Renal cortex interstitium (tissue), 15 donors: ENCODE measurements at places on chromosomes 6 and 20.

DNA sequence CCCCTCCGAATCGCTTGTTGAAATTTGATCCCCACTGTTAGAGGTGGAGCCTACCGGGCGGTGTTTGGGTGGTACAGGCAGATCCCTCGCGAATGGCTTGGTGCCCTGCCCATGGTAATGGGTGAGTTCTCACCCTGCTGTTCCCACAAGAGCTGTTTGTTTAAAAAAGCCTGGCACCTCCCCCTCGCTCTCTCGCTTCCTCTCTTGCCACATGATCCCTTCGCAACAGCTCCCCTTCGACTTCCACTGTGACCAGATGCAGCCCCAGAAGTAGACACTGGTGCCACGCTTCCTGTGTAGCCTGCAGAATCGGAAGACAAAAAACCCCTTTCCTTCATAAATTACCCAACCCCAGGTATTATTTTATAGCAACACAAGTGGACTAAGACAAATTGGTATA lies 292.2 kb upstream of the QKI start:
- no peak for DNase-seq

DNA sequence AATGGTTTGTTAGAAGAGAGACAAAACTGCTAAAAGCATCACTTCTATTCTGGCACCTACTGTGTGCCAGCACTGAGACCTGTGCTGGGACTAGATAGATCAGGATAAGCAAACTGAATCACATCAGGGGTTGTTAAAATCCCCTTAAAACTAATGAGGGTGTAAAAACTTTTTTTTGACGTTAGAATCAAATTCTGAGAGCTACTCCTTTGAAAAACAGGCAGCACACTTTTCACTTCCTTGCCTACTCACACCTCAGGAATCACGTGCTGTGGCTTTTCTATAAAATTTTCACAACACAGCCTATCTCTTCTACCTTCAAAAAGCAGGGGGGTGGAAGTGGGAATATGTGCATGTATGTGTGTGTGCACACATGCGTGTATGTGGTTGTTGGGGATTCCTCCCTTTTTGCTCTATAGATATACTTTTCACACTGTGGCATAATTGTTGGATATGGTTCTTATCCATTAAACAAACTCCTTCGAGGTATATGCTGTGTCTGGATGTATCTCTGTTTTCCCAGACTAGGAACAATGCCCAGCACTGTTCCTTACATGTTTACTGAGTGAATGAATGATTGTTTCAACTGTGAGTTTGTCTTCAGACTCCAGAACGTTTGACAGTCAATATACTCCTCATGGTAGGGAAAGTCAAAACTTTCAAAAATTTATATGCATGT lies 105.4 kb downstream of the FYN start:
- DNase-seq: no peak

DNA sequence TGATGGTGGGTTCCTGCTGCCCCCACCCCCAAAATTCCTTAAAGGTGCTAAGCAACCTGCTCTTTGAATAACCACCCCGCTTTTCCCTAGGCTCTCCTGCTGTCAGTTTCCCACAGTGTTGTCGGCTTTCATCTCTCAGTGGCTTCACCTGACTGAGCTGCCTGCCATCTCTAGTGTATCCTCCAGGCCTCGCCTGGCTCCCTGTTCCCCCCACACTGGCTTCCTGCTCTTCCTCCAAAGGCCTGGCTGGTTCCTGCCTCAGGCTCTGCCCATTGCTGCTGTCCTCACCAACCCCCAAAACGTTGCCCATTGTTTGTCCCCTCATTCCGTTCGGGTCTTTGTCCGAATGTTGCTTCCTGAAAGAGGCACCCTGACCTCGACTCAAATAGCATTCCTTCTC lies 93.8 kb upstream of the POPDC3 start:
- no peak for DNase-seq

GRCh38 chr6:92124200-92124651 lies 1295.1 kb downstream of the EPHA7 start:
- peak; percentile 48 for DNase-seq

GRCh38 chr6:143374014-143374413 lies 76.5 kb downstream of the ADAT2 start:
- DNase-seq: no peak

- DNase-seq: no peak
Measured at GRCh38 chr6:52984247-52984646, 10.8 kb downstream of the GSTA4 start.

DNA sequence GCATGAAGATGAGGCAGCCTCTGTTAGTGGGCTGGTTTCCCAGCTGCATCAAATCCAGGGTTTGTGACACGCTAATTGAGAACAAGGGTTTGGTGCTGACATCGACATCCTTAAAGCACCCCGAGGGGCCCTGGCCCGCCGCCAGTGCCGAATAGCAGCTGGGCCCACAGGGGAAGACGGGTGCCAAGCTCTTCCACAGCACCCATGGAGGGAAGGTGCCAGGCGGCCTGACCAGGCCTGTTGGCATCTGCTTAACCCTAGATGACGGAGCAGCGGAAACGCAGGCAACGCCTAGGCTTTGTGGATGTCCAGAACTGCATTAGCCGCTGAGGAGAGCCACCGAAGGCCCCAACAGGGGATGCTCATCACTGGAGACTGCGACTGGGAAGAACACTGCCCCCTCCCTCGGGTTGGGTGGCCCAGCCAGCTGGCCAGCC lies 16.0 kb downstream of the UQCC2 start:
- DNase-seq: no peak

GRCh38 chr20:48759631-48760245 lies 68.1 kb downstream of the PREX1 start:
- DNase-seq: no peak

DNA sequence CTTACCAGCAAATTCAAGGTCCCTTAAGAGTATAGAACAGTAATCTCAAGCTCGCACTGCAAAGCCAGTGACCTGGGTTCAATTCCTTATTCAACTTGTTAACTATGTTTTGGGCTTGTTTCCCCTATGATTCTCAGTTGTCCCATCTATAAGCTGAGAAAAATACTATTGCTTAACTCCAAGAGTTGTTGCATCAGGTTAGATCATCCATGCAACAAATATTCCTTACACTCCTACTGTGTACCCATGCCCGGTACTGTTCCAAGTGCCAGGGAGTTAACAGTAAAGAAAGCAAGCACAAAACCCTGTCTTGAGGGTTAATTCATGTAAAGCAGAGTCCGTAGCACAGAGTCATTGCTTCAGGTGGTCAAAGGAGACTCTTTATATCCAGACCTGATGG lies 247.3 kb downstream of the MAFB start:
- DNase-seq: no peak

- no peak for DNase-seq
Measured at GRCh38 chr6:105536961-105537360, 134.1 kb upstream of the PREP start.

DNA sequence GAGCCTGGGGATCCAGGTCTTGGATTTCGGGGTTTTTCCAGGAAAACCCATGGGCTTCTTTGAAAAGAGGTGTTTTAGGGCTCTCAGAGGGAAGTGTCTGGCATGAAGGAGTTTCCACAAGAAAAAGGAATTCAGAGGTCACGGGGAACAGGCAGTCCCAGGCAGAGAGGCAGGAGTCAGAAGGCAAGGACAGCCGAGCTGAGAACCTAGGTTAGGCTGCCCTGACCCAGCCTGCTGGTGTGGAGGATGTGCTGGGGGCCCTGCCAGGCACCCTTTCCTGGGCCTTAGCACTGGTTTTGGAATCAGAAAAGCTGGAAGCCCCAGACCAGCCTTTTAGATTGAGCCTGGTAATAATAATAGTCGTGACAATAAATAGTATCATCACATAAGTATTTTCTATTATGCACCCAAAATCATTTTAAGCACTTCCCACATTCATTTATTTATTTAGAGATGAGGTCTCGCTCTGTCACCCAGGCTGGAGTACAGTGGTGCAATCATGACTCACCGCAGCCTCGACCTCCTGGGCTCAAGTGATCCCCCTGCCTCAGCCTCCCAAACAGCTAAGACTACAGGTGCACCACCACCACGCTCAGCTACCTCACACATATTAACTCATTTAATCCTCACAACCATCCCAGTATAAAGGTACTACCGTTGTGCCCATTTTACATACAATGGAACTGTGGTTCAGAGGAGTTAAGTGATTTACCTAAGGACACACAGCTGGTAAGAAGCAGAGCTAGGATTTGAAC lies 19.9 kb downstream of the TGM2 start:
- DNase-seq: no peak

GRCh38 chr6:29107758-29108157 lies at the start of gene OR2J3:
TSS of gene OR2J3 (plus strand) at chr6:29108058. CDS start at chr6:29111891, 3,833 bp downstream.
- DNase-seq: no peak

DNA sequence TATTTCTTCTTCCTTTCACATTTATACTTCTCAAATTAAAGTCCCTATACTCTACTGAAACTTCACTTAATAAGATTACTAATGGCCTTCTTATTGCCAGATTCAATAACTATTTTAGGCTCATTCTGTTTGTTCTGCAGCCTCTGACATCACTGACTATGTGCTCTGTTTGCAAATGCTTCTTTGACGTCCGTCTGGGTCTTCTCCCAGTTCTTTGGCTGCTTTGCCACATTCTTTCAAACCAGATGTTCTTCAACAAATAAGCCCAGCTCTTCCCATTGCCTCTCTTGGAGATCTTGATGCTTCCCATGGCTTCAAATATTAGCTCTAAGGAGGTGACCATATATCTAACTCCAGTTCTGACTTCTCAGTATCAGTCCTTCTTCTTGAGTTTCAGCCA lies 117.4 kb downstream of the BTBD9 start:
- DNase-seq: peak; percentile 32

- no peak for DNase-seq
Measured at GRCh38 chr6:82492134-82492533, 128.5 kb downstream of the TPBG start.

GRCh38 chr6:152922706-152923105 lies 60.1 kb downstream of the FBXO5 start:
- no peak for DNase-seq

DNA sequence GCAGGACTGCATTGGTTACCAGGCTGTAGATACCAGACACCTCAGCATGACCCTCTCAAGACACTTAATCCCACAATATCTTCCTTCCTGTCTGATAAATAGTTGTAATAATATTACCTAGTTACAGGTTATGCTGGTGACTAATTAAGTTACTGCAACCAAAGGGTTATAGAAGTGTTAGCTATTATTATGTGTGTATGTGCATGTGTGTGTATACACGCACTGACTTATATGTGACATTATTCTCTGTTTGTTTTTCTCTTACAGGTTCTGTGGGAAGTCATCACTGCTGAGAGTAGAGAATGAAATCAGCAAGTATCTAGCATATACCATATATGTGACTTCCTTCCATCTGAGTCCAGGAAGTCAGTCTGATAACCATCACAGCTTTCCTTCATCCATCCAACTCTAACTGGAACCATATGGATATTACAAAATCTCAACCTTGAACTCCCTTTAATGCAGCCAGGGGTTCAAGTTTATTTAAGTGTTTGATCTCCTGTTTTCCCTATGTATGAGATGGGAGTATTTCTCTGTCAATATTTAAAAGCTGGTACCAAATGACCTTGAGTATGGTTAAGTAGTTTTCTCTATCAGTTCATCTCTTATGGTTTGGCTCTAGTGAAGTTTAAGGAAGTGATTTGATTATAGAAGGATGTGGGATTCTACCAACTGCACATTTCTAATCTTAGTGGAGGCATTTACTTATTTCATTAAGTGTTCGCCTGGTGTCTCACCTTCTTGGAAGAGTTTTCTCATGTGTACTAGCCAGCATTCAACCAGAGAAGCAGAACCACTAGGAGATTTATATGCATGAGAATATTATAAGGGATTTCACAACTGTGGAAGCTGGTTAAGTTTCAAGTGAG lies 313.2 kb downstream of the HIVEP2 start:
- no peak for DNase-seq

DNA sequence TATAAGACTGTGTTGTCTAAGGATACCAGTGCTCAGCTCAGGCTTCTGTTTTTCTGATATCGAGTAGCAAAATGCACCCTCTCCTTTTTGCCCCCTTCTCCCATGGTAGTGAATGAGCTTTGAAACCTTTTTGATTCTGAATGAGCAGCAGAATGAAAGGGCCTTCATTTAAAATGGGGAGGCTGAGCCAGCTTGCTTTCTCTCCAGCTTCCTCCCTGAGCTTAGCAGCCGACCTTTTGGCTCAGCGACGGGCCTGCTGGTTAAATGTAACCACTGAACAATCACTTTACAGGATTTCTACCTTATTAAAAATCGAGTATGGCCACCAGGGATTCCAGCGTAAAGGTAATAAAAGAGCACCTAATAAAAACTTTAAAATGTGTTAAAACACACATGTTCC lies 133.7 kb upstream of the SPACA1 start:
- DNase-seq: no peak
